Left lobe of liver (tissue), 2 donors: ENCODE measurements at places on chromosomes 4 and X. TPM values are rescaled to one million over a fixed set of nuclear protein-coding genes. Genes with fewer than 3 reads are reported as not detected.

- DNase-seq: no peak
These were observed 28.5 kb upstream of the WNK3 start for GRCh38 chrX:54386314-54386713.

Gene MAGEA8
- total RNA-seq: not detected

DNA sequence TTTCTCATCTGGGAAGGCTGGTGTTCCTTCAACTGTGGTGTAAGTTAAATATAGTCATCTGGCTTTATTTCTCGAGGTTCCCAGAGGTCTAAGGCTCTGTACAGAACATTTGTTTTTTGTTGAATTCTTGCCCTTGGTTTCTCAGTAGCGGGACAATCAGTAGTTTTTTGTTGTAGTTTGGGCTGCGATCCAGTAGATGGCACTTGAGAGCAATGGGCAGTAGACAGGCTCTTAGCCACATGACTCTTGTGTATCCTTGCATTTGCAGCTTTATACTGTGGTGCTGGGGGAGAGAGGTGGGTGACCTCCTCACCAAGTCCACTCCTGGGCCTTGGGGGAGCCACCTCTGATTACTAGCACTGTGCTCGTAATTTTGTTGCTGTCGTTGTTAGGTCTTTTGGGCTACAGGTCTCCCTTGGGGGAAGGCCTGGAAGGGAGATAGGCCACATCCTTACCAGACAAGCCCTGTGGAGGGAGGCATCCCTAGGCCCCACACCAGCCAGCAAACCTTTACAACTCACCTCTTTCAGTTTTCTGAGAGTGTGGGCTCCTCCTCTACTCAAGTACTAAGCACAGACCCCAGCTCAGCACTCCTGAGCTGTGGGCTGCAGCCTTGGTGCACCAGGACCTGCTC is 8.1 kb downstream of the ETDB start:
- DNase-seq: no peak

Gene MAGEB2
- 0.15 TPM for total RNA-seq

- no peak for DNase-seq
These were observed 298.0 kb upstream of the FAT1 start for GRCh38 chr4:187021436-187022205.
